ENCODE measurements at places on chromosomes 5 and 9. TPM values are rescaled to one million over a fixed set of nuclear protein-coding genes. Genes with fewer than 3 reads are reported as not detected.

The ITK gene
- total RNA-seq = not detected

The SPATA24 gene
- 7.9 TPM for total RNA-seq

The BICD2 gene
- total RNA-seq = 37.9 TPM

The C7 gene
- 0.29 TPM for total RNA-seq

The LHX6 gene
- 18.4 TPM for total RNA-seq

The NPR3 gene
- 0.37 TPM for total RNA-seq

The PCDHGB3 gene
- total RNA-seq = 1.7 TPM

The NPM1 gene
- total RNA-seq = 1,592 TPM

The FOXD4 gene
- total RNA-seq = 0.42 TPM

The OR1J2 gene
- total RNA-seq = not detected

The PRSS3 gene
- 10.7 TPM for total RNA-seq

The MUSK gene
- total RNA-seq = not detected

The NCS1 gene
- 77.4 TPM for total RNA-seq

The ZNF169 gene
- 5.4 TPM for total RNA-seq

The SLC36A2 gene
- total RNA-seq = not detected

The SEC24A gene
- total RNA-seq = 28.6 TPM

The TEX48 gene
- total RNA-seq = not detected

The PDE6A gene
- total RNA-seq = not detected

The CNTNAP3B gene
- 80.4 TPM for total RNA-seq

The NMUR2 gene
- not detected for total RNA-seq

The NREP gene
- 96.7 TPM for total RNA-seq

The SPOCK1 gene
- 404 TPM for total RNA-seq

The PSAT1 gene
- 47.3 TPM for total RNA-seq

The LCN10 gene
- total RNA-seq = not detected

The SLCO6A1 gene
- total RNA-seq = not detected

The UBE2B gene
- 110 TPM for total RNA-seq

The IFNE gene
- total RNA-seq = 1.4 TPM

The PCDHB2 gene
- 0.23 TPM for total RNA-seq

The AUH gene
- 10.7 TPM for total RNA-seq

The PCDHB11 gene
- total RNA-seq = 0.16 TPM

The NUTM2F gene
- total RNA-seq = not detected

The MEGF10 gene
- total RNA-seq = 0.21 TPM

The PPP3R2 gene
- total RNA-seq = not detected

The SCAMP1 gene
- 30.7 TPM for total RNA-seq

The UBE2QL1 gene
- total RNA-seq = 0.15 TPM

The ORM2 gene
- not detected for total RNA-seq

The SLIT3 gene
- total RNA-seq = 0.02 TPM

The GABRA1 gene
- total RNA-seq = not detected

The DBH gene
- total RNA-seq = not detected

The PCSK1 gene
- total RNA-seq = 8.7 TPM

The PRRT1B gene
- total RNA-seq = not detected

The HMGCS1 gene
- total RNA-seq = 149 TPM

The IL33 gene
- total RNA-seq = 13.8 TPM

The HRH2 gene
- total RNA-seq = not detected

The SLC22A4 gene
- 5.4 TPM for total RNA-seq

The ACTL7B gene
- total RNA-seq = not detected

The PCDHGB4 gene
- 6.5 TPM for total RNA-seq

The RUSC2 gene
- total RNA-seq = 46.2 TPM

The SHISAL2B gene
- not detected for total RNA-seq

The FST gene
- total RNA-seq = 13.4 TPM

The CMYA5 gene
- 0.09 TPM for total RNA-seq

The DMRT2 gene
- total RNA-seq = not detected

The PDLIM4 gene
- total RNA-seq = 65.7 TPM

The FSTL4 gene
- total RNA-seq = 0.07 TPM

The PCDHGA6 gene
- total RNA-seq = 2.9 TPM

The PTPA gene
- total RNA-seq = 121 TPM

The GALNT10 gene
- total RNA-seq = 77.6 TPM

The FBP2 gene
- not detected for total RNA-seq

The SLC25A51 gene
- 36.2 TPM for total RNA-seq

All from endothelial cell of umbilical vein (primary cell).